ENCODE measurements at places on chromosomes 4 and X. TPM values are rescaled to one million over a fixed set of nuclear protein-coding genes. Genes with fewer than 3 reads are reported as not detected.

GRCh38 chr4:172786039-172786792, 382.4 kb upstream of the GALNT7 start:
- no peak overlapping the region for H3K27ac ChIP-seq
- no peaks in the 10 kb centered on the region for H3K4me1 ChIP-seq
- peak; percentile 6 for DNase-seq

The USP26 gene
- total RNA-seq: not detected

- H3K4me1 ChIP-seq: peaks cover 8% of the 10 kb centered on the region
- peak overlapping the region; percentile 83 for H3K27ac ChIP-seq
- no peaks in the 10 kb centered on the region for H3K36me3 ChIP-seq
- no peak for DNase-seq
- H3K4me3 ChIP-seq: peak overlapping the region; percentile 82
These were observed 2.8 kb downstream of the VEGFC start for GRCh38 chr4:176789955-176790354.

The TMPRSS11A gene
- not detected for total RNA-seq

GRCh38 chrX:25277574-25277973, 261.8 kb upstream of the ARX start:
- H3K27me3 ChIP-seq: no peaks in the 10 kb centered on the region
- H3K36me3 ChIP-seq: no peaks in the 10 kb centered on the region
- DNase-seq: no peak
- H3K27ac ChIP-seq: no peak overlapping the region
- H3K4me3 ChIP-seq: no peak overlapping the region
- no peaks in the 10 kb centered on the region for H3K4me1 ChIP-seq

- no peaks in the 10 kb centered on the region for H3K4me1 ChIP-seq
- no peak overlapping the region for H3K4me3 ChIP-seq
- H3K27me3 ChIP-seq: no peaks in the 10 kb centered on the region
- H3K36me3 ChIP-seq: no peaks in the 10 kb centered on the region
- no peak overlapping the region for H3K27ac ChIP-seq
- no peak for DNase-seq
These were observed 33.7 kb downstream of the ADAD1 start for GRCh38 chr4:122412547-122412946.
